ENCODE measurements at places on chromosomes 2 and 18.

DNA sequence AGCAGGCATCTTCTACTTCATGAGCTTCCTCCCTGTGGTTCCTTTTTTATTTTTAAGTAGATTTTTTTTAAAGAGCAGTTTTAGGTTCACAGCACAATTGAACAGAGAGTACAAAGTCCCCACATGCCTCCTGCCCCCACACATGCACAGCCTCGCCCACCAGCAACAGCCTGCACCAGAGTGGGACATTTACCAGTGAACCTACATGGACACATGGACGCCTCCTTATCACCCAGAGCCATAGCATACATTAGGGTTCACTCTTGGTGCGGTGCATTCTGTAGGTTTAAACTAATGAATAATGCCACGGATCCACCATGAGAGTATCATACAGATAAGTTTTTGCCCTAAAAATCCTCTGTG lies 40.9 kb downstream of the HS1BP3 start:
- no peak for DNase-seq

GRCh38 chr2:32852856-32853255 lies 93.9 kb upstream of the LTBP1 start:
- DNase-seq, result no peak

DNA sequence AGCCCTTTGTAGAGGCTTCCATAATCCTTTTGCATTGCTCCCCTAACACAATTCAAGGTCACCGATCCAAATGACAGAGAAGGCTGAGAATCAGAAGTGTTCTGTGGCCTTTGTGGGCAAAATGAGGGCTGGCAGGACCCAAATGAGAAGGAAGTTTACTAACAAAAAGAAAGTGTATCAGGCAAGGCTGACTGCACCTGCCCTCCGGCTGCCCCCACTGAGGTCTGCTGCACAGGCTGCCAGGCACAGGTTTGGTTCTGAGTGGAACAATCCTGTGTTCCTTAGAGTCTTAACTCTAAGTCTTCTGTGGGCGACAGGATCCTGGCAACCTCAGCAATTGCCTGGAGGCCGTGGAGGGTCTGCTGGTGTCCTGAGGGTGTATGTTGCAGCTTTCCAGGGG lies 568.5 kb downstream of the CMPK2 start:
- no peak for DNase-seq

DNA sequence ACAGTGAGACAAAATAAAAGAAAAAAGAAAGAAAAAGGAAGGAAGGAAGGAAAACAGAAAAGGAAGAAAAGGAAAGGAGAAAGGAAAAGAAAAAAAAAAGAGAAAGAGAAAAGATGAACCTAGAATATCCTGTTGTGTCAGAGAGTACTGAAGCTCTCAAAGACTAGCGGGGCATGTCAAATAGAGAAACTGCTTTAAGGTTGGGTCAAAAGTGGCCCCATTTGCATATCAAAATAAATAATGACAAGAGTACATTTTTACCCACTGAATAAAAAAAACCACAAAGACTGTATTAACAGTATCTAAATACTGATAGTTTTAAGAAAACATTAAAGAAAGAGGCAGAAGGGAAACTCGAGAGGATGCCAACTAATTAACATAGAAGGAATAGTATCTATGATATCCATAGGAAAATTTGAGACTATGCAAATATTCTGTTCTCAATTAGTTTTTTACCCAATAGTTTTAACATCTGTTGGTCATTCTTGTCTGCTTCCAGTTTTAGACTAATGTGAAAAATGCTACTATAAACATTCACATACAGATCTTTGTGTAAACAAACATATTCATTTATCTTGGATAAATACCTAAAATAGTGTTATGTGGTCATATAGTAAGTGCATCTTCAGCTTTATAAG lies 53.2 kb downstream of the SFXN5 start:
- no peak for DNase-seq

- no peak for DNase-seq
These were observed 254.3 kb upstream of the TNP1 start for GRCh38 chr2:217114117-217114516.

- DNase-seq, result no peak
These were observed 30.8 kb upstream of the LRP2 start for GRCh38 chr2:169393068-169393590.

DNA sequence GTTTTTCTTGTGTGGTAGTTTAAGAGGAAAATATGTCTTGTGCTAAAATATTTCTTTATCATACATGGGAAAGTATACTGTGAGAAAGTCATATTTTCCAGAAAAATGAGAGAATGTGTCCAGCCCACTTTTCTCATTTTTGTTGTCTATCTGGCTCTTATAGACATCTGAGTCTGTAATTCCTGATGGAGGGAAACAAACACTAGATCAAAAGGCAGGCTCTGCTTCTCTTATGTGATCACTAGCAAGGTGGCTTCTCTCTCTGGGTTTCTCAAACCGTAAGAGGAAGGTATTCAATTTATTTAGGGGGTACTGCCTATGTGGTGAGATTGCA lies 40.0 kb upstream of the PEX13 start:
- no peak for DNase-seq

DNA sequence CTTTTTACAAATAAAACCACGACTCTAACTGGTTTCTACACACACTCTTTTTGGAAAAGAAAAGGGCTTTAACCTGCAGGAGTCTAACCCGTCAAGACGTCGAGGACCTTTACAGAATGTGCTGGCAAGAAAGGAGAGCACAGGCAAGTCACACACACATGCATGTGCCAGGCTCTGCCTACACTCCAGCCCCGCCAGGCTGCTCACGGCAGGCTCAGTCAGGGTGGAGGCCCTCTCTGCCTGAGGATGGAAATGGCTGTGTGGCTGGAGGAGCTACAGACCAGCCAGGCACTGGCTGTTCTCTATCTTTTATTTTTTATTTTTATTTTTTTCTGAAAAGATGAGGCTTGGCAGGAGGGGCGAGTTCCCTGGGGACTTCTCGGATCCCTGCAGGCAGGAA lies 10.2 kb downstream of the SIX3 start:
- DNase-seq, result no peak

DNA sequence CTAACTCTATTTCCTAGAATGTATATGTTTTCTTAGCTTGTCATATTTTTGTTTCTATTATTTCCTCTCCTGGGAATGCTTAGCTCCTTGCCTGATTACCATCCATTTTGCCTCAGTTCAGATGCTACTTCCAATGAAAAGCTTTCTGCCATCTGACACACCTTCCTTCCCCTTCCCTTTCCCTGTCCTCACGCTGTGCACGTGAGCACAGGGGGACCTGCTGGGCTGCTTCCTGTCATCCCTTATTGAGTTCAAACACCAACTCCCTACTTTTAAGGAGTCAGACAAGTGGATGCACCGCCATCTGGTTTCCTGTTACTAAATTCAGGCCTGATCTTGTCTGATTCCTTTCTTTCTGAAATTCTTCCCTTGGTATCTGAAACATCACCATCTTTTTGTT lies 2.4 kb upstream of the INO80C start:
- no peak for DNase-seq

- no peak for DNase-seq
These were observed 128.2 kb upstream of the ALKAL2 start for GRCh38 chr2:415986-416610.

DNA sequence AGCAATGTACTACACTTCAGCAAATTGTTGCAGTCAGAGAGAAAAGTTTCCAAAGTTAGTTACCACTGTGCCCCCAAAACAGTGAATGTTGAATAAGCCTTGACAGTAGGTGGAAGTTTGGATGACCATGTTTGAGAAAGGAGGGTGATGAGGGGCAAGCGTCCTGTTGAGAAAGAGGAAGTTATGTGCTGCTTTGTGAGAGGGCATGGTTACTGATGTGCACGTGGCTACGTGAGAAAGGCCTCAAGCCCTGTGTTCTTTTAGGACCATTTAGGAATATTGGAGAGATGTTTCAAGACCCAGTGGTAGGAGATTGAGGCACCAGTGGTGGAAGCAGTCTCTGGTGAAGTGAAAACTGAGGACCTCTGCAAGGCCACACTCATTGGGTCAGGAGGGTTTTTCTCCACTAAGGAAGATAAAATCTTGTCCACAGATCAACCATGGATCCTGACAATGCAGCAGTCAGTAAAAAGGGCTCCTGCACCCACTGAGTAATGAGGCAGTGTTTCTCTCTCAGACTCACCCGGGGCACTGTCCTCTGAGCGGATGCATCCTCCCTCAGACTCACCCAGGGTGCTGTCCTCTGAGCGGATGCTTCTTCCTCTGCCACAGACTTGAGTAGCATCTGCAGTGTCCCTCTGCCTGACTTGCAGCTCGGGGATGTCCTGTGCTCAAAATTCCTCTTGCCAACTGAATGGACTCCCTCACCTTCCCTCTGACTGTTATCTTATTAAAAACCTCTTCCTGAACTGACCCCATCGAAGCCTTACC lies 34.7 kb upstream of the ACTR3 start:
- DNase-seq, result no peak

- DNase-seq, result no peak
These were observed 30.4 kb downstream of the RNF138 start for GRCh38 chr18:32122039-32122438.

- DNase-seq, result no peak
These were observed 38.3 kb upstream of the SMAD2 start for GRCh38 chr18:47968721-47969120.

GRCh38 chr2:133561045-133561852 lies 7.0 kb downstream of the NCKAP5 start:
- DNase-seq, result no peak

GRCh38 chr2:111634050-111634794 lies 249.8 kb downstream of the ANAPC1 start:
- no peak for DNase-seq

DNA sequence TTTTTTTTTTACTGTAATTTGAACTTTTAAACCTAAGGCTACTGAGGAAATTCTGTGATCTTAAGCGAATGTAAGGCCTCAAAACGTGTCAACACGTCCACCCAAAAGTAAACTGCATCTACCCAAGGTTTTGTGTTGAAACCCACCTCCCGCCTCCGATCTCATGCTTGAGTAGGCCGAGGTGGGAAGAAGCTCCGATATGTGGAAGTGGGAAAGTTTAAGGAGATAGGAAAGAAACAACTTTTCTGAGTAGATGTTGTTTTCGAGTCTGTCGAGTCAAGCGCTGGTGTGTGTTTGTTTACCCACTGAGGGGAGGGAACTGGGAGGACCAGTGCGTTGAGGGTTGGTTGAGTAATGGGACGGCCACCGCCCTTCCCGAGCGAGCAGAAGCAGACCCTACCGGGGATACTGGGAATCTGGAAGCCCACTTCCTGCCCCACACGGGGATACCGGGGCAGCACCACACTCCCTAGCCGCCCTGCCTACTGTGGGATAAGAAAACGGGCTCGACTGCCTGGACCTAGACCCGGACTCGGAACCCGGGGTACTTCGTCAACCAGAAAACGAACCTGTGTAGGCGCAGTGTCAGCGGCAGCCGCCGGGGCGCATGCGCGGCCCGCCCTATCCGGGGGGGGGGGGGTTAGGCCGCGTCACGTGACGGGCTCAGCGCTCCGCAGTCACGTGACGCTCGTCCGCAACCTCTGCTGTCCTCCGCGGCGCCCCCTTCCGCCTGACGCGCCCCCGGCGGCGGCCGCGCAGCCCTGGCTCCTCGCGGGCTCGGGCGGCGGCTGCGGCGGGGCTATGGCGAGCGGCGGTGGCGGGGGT lies at the start of gene RETREG2:
Gene RETREG2 (plus strand): TSS at position 724 of the 825 bp plus-strand sequence. CDS start 78 bp downstream, at position 802.
- peak; percentile 59 for DNase-seq

DNA sequence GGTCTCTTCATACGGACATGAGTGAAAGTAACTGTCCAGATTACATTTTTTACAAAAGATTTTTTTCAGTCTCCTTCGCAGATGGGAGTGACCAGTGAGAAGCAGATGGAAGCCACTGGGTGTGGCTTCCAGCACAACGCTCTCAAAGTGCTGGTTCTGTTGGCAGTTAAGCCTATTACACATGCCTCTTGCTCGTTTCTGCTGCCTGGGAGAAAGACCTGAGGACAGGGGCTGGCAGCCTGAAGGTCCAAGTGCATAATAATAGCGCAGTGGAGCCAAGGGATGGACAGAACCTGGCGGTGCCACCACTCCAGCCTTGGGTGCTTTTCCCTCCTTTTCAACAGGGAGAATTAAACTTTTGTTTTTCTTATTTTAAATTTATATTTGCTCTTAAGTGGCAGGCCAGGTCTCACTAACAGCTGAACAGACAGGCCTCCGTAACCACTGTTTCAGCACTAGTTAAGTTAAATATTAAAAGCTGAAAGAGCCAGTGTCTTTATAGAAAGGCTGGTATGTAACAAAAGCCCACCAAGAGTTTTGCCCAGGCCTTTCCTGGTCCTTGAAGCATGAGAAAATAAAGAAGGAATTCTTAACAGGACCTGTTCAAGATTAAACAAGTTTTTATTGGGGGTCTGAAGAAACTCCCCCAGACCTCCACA lies 1.2 kb upstream of the SKA1 start:
- DNase-seq, result no peak

GRCh38 chr2:119647440-119648169 lies 31.4 kb upstream of the TMEM177 start:
- no peak for DNase-seq

DNA sequence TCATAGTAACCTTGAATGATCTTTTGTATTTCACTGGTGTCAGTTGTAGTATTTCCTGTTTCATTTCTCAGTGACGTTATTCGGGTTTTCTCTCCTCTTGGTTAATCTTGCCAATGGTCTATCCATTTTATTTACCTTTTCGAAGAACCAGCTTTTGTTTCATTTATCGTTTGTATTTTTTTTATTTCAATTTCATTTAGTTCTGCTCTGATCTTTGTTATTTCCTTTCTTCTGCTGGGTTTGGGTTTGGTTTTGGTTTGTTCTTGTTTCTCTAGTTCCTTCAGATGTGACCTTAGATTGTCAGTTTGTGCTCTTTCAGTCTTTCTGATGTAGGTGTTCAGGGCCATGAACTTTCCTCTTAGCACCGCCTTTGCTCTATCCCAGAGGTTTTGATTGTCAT lies 36.7 kb downstream of the SP140 start:
- DNase-seq, result no peak

GRCh38 chr2:37664231-37664643 lies 7.2 kb downstream of the CDC42EP3 start:
- DNase-seq, result no peak

DNA sequence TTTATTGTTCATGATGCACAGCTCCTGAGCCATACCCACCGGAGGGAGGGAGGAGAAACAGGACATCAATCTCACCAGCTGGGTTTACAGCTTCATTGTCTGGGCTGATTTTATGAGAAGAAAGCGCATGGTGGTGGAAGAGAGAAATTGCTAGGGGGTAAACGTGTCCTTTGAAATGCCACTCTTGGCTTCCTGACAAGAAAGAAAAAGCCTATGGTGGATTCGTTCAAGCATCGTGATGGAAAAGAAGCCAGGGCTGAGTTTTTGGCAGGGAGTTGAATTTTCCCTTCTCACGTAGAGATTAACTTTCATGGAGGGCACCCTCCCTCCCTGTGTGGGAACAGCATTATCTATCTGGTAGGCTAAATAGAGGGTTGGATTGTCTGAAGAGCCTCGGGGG lies 502.0 kb downstream of the SLC4A3 start:
- no peak for DNase-seq

DNA sequence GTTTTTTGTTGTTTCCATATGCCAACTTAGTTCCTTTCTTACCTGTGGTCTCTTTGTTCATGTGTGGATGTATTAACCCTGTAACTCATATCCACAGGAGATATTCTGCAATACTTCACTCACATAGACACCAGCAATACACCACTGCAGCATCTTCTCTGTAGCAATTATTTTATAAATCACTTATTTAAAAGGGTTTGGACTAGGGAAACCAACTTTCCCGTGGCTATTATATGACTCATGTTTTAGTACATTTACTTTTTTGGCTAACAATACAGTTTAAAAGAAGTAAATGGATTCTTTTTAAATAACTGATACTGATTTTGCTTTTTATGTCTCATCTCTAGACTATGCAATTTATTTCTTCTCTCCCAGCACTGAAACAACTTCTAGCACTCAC lies 488.9 kb downstream of the MBD2 start:
- no peak for DNase-seq
